ENCODE measurements at places on chromosomes 16 and 17. TPM values are rescaled to one million over a fixed set of nuclear protein-coding genes. Genes with fewer than 3 reads are reported as not detected.

The ZNF19 gene
- 1.8 TPM for total RNA-seq

The PRR11 gene
- 69.8 TPM for total RNA-seq

DNA sequence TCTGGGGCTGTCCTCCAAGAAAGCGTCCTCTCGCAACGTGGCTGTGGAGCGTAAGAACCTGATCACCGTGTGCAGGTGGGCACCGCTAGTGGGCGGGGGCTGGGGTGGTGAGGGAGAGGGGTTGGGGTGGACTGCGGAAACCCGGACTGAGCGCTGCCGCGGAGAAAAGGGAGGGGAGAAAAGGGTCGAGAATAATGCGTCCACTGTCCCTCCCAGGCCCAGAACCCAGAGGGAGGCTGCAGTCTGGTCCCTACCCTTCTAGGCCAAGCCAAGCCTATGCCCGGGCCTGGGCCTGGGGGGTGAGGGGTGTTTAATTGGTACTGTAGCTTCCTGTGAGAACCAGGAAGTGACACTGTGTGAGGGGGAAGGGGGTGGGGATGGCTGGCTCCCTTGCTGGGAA is 464 bp downstream of the RUNDC3A start:
- H3K27ac ChIP-seq: no peak overlapping the region
- H3K4me3 ChIP-seq: no peak overlapping the region
- H3K36me3 ChIP-seq: no peaks in the 10 kb centered on the region
- DNase-seq: no peak
- H3K4me1 ChIP-seq: peaks cover 5% of the 10 kb centered on the region

GRCh38 chr17:73542323-73542722 is 101.9 kb downstream of the SDK2 start:
- no peak for DNase-seq
- no peaks in the 10 kb centered on the region for H3K36me3 ChIP-seq
- H3K27me3 ChIP-seq: no peaks in the 10 kb centered on the region
- no peaks in the 10 kb centered on the region for H3K4me1 ChIP-seq

DNA sequence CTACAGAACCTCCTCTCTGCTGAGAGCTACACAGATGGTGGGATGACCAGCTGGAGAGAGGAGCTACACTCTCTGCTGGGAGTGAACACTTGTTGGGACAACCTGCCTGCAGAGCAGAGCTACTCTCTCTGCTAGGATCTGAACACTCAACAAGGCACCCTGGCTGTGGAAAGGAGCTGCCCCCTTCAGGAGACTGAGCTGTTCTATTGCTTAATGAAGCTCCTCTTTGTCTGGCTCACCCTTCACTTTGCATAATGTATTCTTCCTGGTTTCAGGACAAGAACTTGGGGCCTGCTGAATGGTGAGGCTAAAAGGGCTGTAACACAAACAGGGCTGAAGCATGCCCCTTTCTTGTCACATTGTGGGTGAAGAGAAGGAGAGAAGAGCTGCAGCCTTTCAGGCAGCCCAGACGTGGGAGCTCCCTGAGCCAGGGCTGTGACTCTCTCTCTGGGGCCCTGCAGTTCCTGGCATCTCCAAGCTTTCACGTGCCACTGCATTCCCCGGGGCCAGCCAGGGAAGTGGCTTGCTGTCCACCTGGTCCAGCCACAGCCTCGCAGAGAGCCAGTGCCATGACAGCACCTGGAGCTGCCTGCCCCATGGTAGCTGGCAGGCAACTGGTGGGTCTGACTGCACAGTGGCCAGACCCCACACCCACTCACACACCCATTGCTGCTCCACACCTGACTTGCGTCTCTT is 272.8 kb upstream of the KCNJ16 start:
- no peak for DNase-seq
- H3K27me3 ChIP-seq: no peaks in the 10 kb centered on the region
- no peak overlapping the region for H3K4me3 ChIP-seq
- H3K27ac ChIP-seq: no peak overlapping the region
- H3K36me3 ChIP-seq: no peaks in the 10 kb centered on the region

GRCh38 chr17:79046197-79046915 is 22.4 kb downstream of the C1QTNF1 start:
- no peaks in the 10 kb centered on the region for H3K36me3 ChIP-seq
- H3K4me3 ChIP-seq: no peak overlapping the region
- H3K4me1 ChIP-seq: no peaks in the 10 kb centered on the region
- no peak overlapping the region for H3K27ac ChIP-seq

GRCh38 chr16:69831212-69832123 is 69.3 kb downstream of the WWP2 start:
- H3K27me3 ChIP-seq: no peaks in the 10 kb centered on the region
- peaks cover 3% of the 10 kb centered on the region for H3K36me3 ChIP-seq
- H3K27ac ChIP-seq: no peak overlapping the region
- no peak overlapping the region for H3K4me3 ChIP-seq
- H3K4me1 ChIP-seq: peaks cover 5% of the 10 kb centered on the region

DNA sequence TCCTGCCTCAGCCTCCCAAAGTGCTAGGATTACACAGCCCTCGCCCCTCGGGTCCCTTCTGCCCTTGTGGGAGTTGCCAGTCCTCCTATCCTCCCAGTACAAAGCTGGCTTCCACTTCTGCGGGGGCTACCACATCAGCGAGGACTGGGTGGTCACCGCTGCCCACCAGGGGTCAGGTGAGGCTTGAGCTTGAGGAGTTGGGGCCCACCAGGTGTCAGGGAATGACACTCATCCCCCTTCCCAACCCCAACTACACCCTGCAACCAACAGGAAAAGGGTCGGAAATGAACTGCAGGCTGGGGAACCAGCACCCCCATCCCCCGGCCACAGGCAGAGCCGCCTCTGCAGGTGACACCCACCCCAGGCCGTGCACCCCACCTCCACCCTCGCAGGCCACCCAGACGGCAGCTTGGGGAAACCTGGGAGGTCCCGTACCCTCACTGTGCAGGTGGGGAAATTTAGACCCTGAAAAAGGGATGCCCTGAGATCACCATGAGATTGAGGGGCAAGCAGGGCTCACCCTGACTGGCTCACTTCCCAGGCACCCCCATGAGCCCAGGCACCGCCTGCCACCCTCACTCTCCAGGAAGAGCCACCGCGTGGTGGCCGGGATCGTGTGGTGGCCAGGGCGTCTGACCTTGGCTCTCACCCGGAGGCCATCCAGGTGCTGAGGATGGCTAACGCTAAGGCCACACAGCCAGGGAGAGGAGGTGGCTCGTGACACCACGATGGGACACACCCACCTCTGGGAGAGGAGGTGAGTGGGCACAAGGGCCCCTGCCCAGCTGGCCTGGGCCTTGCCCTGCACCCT is 8.0 kb downstream of the CTRB1 start:
- no peak overlapping the region for H3K4me3 ChIP-seq
- no peaks in the 10 kb centered on the region for H3K36me3 ChIP-seq
- H3K4me1 ChIP-seq: no peaks in the 10 kb centered on the region
- no peak for DNase-seq
- peaks cover 5% of the 10 kb centered on the region for H3K27me3 ChIP-seq

GRCh38 chr17:35701491-35701890 is 29.9 kb upstream of the RASL10B start:
- H3K27ac ChIP-seq: no peak overlapping the region
- peaks cover 34% of the 10 kb centered on the region for H3K36me3 ChIP-seq
- peaks cover 5% of the 10 kb centered on the region for H3K4me1 ChIP-seq
- H3K4me3 ChIP-seq: no peak overlapping the region

GRCh38 chr16:15581127-15581815 is 61.7 kb downstream of the MARF1 start:
- no peak overlapping the region for H3K4me3 ChIP-seq
- H3K27me3 ChIP-seq: no peaks in the 10 kb centered on the region
- H3K27ac ChIP-seq: no peak overlapping the region
- H3K36me3 ChIP-seq: peaks cover 16% of the 10 kb centered on the region

DNA sequence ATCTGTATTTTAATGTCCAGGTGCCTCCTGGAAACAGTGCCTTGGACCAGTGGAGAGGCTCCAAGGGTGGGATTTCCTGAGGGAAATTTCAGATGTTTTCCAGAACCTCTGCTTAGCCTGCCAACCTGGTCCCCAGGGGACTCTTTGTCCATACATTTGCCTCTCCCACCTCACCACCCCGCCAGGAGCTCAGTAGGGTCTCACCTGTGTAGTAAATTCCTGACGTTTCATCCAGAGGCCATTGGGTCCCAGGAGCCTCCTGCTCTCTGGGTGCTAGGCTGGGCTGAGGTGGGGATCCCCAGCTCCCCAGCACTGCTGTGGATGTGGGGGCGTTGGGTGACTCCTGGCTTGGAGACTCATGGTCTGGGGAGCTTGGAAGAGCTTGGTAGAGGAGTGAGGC is 2.7 kb downstream of the NLRP1 start:
- no peak overlapping the region for H3K4me3 ChIP-seq
- H3K27ac ChIP-seq: no peak overlapping the region
- peaks cover 52% of the 10 kb centered on the region for H3K36me3 ChIP-seq
